Activated naive CD4-positive, alpha-beta T cell (primary cell): ENCODE measurements at places on chromosomes 1 and 21.

- DNase-seq, result no peak
Observed at GRCh38 chr1:196136396-196136795, 471.8 kb downstream of the KCNT2 start.

DNA sequence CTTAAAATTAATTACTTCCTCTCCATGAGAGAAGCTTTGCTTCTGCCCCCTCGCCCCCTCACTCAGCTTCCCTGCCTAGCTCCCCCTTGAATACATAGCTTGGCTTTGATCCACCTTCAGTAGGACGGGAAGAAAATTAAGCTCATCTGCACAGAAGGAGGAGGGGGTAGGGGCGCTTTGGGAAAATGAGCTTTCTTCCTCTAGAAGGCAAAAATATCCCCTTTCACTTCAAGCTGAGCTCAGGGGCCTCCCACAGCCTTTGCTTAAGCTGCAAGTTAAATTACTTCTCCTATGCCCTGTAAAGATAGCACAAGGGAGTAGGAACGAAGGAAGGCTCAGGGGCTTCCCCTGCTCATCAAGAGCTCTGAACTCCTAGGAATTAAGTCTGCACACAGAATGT lies 65.2 kb upstream of the GOLT1A start:
- no peak for DNase-seq

- no peak for DNase-seq
Observed at GRCh38 chr1:165644064-165644735, 13.2 kb downstream of the MGST3 start.

GRCh38 chr1:181846001-181846645 lies 215.4 kb downstream of the ZNF648 start:
- no peak for DNase-seq

DNA sequence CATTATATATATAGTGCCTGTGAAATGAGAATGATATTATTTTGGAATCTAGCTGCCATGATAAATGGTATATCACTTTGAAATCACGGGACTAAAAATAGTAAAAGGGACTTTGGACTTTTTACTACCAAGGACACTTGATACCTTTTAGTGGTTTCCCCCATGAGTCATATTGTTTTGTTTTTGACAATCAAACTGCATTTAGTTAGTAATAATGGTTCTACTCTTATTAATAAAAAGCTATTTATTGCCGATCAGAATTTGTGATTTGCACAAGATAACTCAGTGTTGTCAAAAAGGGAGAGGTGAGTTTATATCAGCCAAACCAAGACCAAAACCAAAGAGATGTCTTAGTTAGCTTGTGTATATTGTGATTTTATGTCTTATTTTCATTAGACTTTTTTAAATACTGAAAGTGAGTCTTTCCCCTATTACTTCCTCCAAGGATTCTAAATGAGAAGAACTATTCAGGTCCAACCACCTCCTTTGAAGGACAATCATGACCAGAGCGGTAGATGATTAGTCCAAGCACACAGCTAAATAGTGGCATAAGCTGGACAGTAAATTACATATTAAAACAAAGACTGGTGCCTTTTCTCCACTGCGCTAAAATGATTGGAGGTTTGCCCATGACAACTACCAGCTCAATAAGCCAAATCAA lies 281.7 kb upstream of the ESRRG start:
- DNase-seq, result no peak

- no peak for DNase-seq
Observed at GRCh38 chr1:171753685-171754352, 12.0 kb upstream of the VAMP4 start.

DNA sequence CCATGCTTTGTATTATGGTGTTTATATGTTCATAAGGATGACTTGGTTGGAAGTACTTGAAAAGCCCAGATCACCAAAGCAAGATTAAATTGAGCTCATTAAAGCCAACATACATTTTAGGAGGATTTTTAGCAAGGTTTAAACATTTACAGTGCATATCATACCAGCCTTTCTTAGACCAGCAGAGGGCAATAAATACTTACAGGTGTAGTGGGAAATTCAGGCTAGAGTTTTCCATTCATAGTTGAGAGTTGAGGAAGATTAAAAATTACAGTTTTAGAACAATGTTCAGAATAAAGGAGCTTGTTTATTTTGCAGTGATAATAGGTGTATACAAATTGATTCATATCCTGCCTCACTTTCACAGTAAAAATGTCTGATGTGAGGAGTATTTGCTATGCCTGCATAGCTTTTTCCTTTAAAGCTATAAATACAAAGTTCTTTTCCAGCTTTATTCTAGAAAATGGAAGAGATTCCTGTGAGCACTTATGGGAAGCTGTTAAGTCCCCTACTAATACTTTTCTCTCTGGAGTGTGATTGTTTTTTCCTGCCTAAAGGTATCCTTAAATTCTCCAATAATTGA lies 35.3 kb downstream of the DTL start:
- no peak for DNase-seq

DNA sequence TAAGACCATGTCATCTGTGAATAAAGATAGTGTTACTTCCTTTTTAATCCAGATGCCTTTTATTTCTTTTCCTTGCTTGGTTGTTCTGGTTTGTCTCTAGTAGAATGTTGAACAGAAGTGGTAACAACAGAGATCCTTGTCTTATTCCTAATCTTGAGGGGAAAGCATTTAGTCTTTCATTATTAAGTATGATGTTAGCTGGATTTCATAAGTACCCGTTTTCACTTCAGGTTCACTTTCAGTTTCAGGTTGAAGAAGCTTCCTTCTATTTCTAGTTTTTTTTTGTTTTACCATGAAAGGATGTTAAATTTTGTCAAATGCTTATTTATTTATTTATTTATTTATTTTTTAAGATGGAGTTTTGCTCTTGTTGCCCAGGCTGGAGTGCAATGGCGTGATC lies 22.3 kb upstream of the AGPAT3 start:
- DNase-seq, result no peak

DNA sequence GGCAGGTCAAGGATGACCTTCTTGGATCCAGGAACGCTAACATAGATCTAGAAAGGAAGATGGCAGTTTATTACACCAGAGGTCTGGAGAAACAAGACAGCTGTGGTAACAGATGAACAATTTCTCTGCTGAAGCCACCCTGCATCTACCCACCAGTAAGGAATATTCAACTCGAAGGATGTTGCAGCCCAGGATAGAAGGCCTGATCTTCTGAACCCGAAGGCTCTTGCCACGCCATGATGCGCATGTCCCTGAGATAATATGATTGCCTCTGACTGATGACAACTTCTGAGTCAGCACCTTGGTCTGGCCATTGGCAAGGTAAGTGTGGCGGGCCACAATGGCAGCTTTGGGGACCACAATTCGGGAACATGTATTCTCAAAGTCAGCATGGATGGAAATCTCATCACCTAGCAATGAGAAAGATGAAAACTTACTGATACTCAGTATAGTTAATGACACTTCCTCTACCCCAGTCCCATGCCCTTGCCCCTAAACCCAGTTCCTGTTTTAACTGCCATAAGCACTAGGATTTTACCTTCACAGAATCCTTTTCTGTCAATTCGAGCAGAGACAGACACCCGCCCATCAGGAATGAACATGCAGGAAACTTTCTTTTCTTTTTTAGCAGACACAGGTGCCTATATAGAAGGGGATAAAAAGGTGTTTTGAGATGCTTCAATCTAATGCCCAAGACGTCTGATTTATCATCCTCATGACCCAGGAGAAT lies 1.8 kb downstream of the TXNIP start:
- DNase-seq, result no peak

GRCh38 chr1:4444086-4444485 lies 210.3 kb upstream of the AJAP1 start:
- DNase-seq, result no peak

DNA sequence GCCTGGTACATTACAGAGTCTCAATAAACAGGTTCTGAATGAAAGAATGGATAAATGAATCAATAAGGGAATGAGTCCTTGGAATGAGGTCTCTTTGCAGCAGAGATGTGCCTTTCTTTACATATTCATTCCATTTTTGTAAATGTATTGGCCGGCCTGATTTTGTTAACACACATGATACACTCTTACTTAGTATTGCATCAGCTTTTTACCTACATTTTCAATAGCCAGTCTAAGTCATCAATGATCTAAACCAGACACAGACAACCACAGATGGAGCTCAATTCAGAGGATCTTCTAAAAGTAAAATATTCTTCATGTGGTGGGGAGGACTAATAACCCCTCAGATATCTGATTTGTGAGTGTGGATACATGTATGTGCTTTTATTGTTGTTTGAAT lies 653.1 kb downstream of the LMO4 start:
- DNase-seq, result no peak

GRCh38 chr21:41659791-41660560 lies 106.9 kb downstream of the RIPK4 start:
- DNase-seq, result no peak
